HAP-1 (cell line): ENCODE measurements at places on chromosomes 13 and 19.
A peak's percentile ranks its signal among the peaks of the same experiment; 100 is the strongest.

GRCh38 chr13:32266130-32266529, 49.0 kb downstream of the ZAR1L start:
- DNase-seq: no peak

GRCh38 chr19:13506471-13506820, at the start of gene CACNA1A:
Gene CACNA1A (minus strand): TSS chr19:13506479. CDS start chr19:13506224, 255 bp downstream.
- DNase-seq: no peak

GRCh38 chr19:50358483-50359327, 6.7 kb downstream of the NAPSA start:
- no peak for DNase-seq

DNA sequence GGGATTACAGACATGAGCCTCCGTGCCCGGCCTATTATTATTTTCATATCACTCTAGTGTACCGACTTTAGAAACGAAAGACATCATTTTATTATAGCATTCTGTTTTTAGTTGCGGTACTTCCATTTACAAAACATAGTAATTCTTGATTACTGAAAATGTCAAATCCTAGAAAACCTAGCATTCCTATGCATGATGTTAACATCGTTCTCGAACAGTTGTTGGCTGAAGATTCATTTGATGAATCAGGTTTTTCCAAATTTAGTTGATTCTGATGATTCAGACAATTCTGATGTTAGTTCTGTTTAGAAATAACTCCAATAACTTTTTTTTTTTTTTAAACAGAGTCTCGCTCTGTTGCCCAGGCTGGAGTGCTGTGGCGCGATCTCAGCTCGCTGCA, 11.5 kb upstream of the MTRF1 start:
- DNase-seq: no peak

GRCh38 chr13:101875717-101876393, 423.4 kb downstream of the ITGBL1 start:
- DNase-seq: peak; percentile 5

DNA sequence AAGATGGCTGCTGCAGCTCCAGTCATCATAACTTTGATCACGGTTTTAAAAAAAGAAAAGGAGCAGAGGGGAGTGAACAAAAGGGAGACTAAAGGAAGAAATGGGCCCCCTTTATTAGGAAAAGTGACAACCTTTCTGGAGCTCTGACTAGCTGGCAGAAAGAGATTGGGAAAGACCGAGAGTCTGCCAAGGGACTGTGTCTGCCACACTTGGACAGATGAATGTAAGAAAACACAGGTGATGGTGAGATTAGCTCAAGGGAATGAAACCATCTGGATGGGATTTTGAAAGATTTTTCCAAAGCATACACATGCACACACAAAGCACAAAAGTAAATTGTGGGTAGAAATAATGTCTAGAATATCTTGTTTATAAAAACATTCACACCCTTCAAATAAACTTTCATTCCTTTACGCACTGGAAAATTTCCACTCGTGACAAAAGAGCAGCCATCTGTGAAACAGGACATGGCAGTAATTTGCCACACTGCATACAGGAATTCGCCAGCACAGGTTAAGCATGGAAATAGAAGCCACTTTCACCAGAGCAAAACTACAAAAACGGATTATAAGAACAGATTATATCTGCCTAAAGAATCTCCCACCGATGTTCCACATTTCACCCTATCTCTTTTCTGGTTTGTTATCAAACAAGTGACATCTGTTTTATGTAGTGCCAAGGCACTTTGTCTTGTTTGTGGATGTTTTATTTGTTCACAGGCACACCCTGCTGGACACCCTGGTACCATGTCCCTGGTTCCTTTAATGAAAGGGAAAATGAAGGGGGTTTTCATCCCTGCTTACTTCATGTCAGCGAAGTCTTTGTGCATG, 819.5 kb downstream of the DIAPH3 start:
- DNase-seq: no peak

GRCh38 chr19:7216373-7216902, 77.8 kb downstream of the INSR start:
- DNase-seq: no peak

GRCh38 chr13:35874704-35875103, 256.5 kb downstream of the DCLK1 start:
- DNase-seq: no peak

DNA sequence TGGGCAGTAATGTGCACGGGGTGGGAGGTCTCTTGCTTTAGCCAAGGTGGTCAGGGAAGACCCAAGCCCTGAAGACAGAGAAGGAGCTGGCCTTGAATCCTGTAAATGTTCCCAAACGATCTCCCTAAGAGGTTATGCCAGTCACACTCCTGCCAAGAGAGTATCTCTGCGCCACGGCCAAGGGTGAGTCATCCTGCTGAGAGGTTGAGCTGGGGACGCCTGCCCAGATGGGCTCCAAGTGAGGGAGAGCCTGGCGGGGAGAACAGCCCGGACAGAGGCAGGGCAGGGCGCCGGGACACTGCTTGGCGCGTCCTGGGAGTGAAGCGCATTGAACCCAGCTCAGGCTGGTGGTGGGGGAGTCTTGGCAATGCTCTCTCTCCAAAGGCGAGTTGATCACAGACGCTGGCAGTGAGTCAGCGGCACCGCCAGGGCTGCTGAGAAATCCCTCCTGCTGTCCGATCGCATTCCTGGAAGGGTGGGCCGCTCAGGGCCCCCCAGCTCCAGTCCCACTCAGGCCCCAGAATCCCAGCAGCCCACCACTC, 16.4 kb downstream of the SULT2B1 start:
- no peak for DNase-seq

GRCh38 chr13:67829641-67830040, 599.5 kb upstream of the PCDH9 start:
- no peak for DNase-seq
